NCI-H146 (cell line): ENCODE measurements at places on chromosomes 12 and 14.

DNA sequence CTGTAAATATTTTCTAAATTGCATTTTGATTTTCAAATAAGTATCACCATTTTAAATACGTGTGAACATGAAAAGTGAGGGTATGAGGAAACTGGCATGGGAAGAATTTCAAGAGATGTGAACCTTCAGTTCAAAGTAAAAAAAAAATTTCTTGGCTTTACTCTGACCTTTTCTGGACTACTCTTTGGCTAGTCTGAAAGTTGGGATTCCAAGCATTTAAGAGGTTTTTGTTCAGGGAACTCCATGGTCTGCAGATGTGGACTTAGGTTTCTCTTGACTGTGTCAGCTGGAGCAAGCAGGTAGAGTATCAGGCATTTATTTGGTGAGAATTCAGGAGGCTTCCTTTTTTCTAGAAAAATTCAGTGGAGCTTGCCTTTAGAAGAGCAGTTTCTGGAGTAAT is 311.6 kb downstream of the LRIG3 start:
- no peak for DNase-seq

- DNase-seq: no peak
Observed at GRCh38 chr12:109544955-109545531, 28.3 kb downstream of the MMAB start.

- DNase-seq: no peak
Observed at GRCh38 chr14:69083181-69083580, 69.7 kb downstream of the DCAF5 start.

GRCh38 chr14:97638864-97639263 is 841.7 kb downstream of the VRK1 start:
- DNase-seq: no peak

GRCh38 chr14:94864387-94865195 is 94.7 kb upstream of the GSC start:
- DNase-seq: no peak

GRCh38 chr14:106843951-106844483 is 1317.6 kb downstream of the TMEM121 start:
- DNase-seq: no peak

- DNase-seq: no peak
Observed at GRCh38 chr14:74064426-74064825, 19.8 kb downstream of the ALDH6A1 start.

DNA sequence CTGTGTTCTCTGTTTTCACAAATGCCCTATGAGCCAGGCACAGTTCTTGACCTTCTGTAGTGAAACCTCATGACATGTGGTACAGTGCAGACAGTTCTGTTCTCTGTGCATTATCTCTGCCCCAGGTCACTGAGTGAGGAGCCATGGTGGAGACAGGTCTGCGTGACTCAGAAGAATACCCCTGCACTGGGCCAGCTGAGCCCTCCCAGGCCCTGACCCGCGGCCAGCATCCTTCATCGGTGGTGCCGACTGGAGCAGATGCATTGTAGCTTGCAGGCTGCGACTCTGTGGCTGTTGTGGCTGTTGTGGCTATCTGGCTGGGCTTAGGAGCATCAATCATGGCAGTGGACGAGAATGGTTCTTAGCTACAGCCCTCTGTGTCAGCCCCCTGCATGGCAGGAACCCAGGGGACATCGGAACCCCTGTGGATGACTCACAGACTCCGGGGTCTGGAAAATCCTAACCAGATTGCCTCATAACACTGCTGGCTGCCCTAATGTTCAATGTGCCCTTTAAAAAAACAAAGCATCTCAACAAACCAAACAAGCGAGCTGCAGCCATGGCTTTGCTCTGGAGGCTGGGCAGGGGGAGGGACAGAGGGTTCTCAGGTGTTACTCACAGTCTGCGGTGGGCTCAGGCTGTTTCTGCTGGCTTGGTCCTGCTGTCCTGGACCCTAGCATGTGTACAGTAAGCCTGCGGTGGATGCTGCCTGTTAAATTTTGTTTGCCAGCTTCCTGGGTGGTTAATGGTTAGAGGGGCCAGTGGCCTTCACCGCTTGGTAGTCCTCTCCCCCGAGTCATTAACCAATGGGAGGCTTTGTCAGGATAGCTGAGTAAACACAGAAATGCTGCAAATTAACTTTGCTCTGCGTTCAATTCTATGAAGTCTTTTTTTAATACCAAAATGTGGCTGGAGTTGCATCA is at the start of gene SERPINA6:
Gene SERPINA6, minus strand, starts transcription at position 689 of the 923 bp plus-strand sequence. CDS start 8,688 bp downstream, outside the sequence.
- DNase-seq: no peak

GRCh38 chr14:89315493-89316470 is 101.3 kb downstream of the FOXN3 start:
- DNase-seq: no peak

DNA sequence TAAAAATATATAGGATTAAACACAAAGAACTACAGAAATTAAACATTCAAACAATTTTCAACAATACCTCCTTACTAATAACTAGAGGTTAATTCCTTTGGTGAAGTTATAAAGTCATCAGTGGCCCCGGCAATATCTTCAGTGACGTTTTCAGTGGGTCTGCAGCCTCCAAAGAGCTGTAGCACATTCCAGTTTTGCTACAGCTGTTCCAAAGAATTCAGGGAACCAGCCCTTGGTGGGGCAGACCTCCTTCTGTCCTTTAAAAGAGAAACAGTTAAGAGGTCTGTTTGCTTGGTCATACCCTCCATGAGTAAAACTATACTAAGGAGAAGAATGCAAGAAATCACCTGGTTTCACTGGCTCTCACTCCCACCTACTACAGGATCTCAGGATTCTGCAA is 99.2 kb upstream of the ZDHHC17 start:
- DNase-seq: no peak

DNA sequence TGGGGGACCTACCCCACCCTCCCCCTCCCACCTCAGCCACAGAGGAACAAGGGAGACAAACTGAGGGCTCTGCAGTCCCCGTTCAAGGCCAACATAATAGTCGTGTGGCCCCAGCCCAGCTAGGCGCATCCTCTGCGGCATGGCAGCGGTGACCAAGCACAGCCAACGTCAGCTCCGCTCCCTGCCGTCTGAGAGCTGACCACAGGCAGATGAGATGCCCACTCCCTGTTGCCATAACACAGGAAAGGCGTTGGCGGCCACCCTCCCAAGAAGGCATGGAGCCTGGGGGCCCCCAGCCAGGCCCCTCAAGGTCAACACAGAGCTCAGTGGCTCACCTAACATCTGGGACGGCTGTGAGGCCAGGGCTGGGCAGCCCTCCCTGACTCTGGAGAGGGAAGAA is 32.6 kb upstream of the UBC start:
- DNase-seq: no peak

DNA sequence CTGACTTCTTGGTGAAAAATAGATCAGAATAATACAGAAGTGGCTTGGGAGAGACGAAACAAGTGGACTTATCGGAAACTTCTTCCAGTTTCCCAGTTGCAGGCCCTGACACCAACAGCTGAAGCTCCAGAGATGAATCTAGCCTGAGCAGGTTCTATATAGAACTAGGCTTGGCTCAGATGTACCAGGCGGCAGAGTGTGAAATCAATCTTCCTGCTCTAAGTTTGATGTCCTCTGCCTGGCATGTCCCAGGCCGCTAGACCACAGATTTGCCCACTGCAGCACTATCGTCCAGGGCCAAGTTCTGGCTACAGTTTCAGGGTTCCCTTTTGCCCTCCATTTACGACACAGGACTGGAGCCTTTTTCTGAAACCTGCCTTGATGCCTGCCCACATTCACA is 91.3 kb upstream of the PLEKHA5 start:
- no peak for DNase-seq

DNA sequence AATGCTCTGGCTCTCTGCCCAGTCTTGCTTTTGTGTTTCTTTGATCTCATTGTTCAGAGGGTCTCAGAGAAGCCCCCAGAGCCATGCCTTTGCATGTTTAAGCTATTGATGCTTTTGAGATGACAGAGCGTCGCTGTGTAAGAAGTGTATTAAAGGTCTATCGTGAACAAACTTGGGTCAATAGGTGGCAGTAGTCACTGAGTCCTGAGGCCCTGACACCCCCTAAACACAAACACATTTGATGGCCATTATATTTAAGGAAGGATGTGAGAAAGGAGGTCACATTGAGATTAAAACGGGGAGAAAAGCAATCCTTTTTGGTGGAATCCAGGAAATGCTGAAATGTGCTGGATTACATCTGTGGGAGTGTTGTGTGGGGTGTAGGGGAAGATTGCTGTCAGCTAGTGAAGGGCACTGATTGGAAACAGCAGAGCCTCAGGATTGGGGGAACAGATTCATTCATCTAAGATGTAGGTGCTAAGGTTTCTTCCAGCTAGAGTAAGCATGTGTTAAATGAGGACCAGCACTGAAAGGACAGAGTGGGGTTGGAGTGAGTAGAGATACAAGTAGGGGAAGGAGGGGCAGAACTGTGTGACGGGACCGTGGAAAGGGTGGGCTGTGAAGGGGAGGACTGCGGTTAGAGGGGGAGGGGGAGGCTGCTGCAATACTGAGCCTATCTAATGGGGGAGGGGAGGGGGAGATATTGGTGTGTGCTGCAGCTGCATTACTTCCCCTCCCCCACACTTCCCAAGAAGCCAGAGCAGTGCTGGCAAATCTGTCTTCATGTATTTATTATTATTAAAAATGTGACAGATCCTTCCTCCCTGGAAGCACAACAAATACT is 12.7 kb downstream of the NGDN start:
- no peak for DNase-seq

DNA sequence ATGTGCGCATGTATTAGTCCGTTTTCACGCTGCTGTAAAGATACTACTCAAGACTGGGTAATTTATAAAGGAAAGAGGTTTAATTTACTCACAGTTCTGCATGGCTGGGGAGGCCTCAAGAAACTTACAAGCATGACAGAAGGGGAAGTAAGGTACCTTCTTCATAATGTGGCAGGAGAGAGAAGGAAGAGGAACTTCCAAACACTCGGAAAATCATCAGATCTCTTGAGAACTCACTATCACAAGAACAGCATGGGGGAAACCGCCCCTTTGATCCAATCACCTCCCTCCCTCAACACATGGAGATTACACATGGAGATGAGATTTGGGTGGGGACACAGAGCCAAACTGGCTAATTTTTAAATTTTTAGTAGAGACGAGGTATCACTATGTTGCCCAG is 41.8 kb upstream of the SNX6 start:
- DNase-seq: no peak

DNA sequence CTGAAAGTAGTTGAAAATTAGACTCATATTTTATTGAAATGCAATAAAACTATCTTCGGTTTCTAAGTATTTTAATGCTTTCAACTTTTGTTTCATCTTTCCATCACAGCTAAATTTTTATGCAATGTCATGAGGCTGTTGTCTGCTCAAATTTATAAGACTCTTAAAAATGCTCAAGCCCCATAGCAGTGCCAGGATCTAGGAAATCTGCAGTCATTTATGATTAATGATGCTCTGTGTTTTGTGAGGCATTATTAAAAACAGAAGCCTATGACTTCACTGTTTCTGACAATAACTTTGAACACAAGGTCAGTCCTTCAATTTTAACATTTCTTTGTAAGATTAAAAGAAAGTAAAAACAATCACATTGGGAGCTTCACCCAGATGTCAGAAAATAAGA is 112.5 kb downstream of the ALX1 start:
- no peak for DNase-seq

DNA sequence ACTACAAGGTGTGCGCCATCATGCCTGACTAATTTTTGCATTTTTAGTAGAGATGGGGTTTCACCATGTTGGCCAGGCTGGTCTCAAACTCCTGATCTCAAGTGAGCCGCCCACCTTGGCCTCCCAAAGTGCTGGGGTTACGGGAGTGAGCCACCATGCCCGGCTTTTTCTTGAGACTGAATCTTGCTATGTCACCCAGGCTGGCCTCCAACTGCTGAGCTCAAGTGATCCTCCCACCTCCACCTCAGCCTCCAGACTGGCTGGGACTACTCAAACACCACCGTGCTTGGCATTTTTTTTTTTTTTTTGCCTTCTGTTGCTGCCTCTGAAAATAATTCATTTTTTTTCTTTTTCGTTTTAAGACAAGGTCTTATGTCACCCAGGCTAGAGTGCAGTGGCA is 8.2 kb upstream of the ESPL1 start:
- DNase-seq: no peak

DNA sequence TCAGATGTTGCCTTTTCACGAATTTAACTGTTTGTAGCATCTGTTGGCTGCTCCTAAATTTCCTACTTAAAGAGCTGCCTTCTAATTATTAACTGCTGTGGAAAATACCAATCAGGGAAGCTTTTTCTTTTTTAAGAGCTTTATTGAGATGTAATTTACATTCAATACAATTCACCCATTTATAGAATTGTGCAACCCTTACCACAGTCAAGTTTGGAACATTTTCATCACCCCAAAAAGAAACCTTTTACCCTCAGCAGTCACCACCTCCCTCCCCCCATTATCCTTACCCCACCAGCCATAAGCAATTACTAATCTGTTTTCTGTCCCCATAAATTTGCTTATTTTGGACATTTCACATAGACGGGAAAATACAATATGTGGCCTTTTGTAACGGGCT is 1.4 kb downstream of the PCNX4 start:
- no peak for DNase-seq

DNA sequence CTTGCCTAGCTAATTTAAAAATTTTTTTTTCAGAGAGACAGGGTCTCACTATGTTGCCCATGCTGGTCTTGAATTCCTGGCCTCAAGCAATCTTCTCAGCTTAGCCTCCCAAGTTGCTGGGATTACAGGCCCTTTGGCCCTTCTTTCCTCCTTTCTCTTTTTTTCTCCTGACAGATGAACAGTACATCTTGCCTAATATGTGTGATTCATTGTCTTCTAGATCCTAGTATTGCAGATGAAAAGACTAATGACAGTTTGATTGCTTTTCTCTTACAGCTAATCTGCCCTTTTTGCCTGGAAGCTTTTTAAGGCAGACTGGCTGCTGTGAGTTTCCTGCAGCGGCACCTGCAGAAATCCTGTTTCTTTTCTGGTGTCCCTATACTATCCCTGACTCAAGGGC is 12.0 kb downstream of the DEPDC4 start:
- no peak for DNase-seq

DNA sequence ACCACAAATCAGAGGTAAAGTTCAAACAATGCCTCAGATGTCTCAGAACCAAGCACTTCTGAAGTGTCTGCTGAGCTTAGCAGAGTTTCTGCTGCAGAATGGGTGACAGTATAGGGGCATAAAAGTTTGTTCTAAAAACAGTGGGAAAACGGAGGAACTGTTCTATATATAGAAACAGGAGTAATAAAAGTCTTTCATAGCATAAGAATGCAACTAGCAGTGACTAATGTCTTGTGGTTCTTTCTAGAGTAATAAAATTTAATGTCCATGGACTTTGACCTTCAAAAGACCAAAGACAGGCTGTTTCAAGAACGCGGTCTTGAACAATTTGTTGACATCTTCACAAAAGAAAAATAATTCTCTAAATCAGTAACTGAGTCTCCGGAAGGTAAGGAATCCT is 107.5 kb upstream of the FAR2 start:
- no peak for DNase-seq

GRCh38 chr12:120735181-120735580 is 9.6 kb downstream of the ACADS start:
- DNase-seq: no peak

DNA sequence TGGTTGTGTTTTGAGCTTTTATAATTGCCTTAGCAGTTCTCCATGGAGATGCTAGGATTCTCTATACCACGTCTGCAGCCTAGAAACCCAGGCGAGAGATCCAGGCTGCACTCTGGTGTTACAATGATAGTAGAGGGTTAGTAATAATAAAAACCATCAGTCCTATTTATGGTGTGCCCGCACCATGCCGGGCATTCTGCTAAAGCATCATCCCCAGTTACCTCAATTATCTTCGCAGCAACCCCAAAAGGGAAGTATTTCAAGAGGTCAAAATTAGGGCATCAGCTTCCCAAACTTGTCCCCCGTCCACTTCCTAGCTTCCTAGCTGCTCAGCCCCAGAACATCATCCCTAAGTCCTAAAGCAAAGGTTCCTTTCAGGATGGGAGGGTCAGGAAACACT is 3.2 kb downstream of the SYNE3 start:
- no peak for DNase-seq

- DNase-seq: no peak
Observed at GRCh38 chr14:82067221-82067875, 533.7 kb upstream of the SEL1L start.
